ENCODE measurements at places on chromosomes 2 and 18.

DNA sequence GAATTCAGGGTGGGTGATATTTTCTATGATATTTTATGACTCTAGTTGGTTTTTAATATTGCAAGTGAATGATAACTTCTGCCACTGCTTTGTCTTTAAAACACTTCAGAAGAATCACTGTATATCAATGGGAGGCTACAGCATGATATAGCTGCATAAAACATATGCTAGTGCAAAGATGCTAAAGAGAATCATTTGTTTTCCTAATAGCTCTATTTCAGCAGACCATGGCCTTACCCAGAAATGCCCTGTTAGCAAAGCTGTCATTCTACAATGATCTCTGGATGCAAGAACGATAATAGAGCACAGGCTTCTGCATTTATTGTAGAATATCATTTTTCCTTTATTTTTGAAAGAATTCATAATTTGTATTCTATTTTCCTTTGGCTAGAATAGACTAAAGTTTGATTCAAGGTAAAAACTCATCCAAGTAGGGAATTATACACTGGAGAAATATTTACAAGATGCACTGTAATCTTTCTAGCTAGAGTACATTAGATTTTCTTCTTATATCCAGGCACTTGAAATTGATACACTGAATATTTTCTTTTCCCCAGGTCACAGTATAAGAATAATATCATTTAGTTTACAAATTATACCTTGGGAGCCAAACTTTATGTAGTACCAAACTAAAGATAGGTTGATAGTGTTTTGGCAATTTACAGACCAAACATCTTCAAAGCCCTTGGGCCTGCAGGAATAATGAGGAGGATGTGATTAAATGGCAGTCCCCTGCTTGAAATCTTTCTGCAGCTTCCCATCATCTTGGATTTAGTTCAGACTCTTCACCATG is 252.6 kb upstream of the LINC00305 start:
- DNase-seq = no peak

DNA sequence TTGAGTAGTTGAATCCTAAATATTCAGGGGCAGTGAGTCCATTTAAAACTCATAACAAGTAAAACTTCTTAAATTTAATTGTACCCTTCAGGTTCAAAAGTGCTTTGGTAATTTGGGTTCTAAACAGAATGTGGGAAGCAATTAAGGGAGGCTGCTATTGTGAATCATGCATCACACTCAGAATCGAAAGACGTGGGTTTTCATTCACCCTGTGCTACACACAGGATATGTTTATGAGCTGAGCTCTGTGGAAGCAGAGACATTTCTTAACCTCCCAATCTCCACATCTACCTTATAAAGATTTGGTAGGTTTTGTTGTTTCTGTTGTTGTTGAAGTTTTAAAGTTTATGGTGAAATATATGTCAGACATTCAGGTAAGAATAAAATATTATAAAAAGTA is 633.4 kb downstream of the DPP10 start:
- DNase-seq = no peak

GRCh38 chr2:160581448-160581847 is 87.8 kb upstream of the RBMS1 start:
- DNase-seq = no peak

DNA sequence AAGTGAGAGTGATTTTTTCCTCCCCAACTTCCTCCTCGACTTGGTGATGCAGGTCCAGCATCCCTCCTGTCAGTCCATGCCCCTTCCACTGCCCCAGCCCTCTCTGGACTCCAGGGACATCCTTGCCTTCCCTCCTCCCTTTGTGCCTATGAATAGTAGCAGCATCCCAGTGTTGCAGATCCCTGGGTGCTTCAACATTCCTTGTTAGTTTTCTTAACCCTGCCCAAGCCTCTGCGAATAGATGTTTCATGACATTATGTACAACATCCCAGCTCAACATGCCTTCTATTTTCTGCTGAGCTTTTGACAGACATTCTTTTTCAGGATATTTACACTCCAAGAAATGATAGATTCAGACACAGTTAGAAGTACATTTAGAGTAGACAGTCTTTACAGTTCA is 35.3 kb upstream of the CCDC150 start:
- no peak for DNase-seq

GRCh38 chr2:182951948-182952663 is 85.7 kb upstream of the FRZB start:
- DNase-seq = no peak

DNA sequence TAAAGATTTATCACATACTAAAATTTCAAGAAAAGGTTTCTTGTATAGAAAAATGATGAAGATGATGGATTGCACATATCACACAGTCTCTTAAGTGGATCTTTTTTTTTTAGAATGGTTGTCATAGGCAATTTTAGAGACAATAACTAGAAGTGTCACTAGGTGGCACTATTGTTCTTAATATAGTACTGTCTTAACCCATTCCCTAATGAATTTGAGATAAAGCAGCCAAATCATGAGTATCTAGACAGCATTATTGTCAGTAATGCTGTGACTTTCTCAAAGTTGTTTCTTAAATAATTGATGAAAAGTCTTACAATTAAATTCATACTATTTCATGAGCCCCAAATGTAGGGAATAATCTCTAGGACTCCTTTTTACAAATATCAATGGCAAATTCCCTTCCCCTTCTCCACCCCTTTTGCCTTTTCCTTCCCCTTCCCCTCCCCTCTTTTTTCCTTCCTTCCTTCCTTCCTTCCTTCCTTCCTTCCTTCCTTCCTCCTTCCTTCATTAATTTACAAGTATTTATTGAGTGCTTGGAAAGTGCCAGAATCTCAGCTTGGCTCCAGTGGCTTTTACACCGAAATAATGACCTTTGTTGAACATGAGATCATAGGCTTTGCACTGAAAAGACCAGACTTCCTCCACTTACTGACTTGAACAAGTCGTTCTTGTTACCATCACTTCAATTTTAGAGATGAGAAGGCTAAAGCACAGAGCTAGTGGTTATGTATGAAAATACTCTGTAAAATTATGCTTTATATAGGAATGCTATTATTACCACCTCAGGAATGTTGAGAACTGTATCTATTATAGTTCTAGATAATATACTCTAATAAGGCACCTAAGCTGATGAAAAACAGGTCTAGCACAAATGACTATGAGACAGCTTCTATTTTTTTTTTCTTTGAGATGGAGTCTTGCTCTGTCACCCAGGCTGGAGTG is 19.8 kb downstream of the MYL12B start:
- no peak for DNase-seq

DNA sequence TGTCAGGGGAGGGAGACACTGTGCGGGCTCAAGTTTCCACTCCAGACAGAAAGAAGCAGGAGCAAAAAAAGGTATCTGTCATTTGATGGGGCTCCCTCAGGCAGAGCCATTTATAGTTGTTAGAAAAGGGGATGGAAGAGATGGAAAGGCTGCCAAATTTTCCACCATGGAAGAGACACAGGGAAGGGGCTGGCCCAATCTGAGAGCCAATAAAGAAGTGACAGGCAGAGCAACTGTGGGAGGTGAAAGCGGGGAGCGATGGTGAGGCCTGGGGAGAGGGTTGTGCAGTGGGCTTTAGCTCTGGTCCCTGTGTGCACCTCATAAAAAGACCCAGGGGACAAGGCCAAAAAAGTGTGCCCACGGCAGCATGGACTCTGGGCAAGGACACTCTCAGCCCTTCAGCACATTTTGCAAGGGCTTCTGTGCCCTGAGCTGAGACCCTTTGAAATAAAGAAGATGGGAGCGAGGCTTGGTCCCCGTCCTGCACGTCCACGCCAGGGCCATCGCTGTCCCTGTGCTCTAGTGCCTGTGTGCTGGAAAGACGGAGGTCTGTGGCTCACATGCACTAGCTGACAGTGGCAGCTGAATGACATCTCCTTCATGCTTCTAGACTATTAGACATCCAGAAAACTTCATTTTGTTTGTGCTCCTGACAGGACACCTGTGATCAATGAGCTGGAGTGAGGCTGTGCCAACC is 456.7 kb upstream of the HS6ST1 start:
- DNase-seq = no peak

- no peak for DNase-seq
Observed at GRCh38 chr2:156585457-156585856, 149.3 kb downstream of the GPD2 start.

GRCh38 chr2:48120759-48121242 is 214.5 kb upstream of the FBXO11 start:
- no peak for DNase-seq

DNA sequence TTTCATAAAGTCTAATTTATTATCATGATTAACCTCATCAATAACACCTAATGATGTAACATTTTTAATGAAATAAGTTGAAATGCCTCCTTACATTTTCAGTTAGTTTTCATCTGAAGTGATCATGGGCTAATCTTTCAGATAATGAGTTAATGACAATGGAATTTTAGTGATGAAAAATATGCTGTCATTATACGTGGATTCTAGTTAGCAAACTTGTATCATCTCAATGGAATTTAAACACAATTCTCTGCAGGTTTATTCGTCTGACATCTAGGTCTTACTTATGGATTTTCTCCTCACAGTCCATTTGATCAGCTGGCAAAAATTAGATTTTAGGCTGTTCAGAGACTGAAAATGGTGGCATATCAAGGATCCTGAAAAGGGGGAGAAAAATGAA is 885.0 kb downstream of the SLC4A3 start:
- no peak for DNase-seq

Data from activated CD8-positive, alpha-beta memory T cell treated with anti-CD3 and anti-CD28 coated beads, Interleukin-2, amount 50 U/mL, for 4 hours (primary cell).